Suppressor macrophage treated with lipopolysaccharide for 1 hour (primary cell): ENCODE measurements at places on chromosomes 4 and X.
A peak's percentile ranks its signal among the peaks of the same experiment; 100 is the strongest.

GRCh38 chr4:84495794-84496261 is 3.3 kb downstream of the NKX6-1 start:
- no peak for DNase-seq

GRCh38 chr4:129545599-129546278 is 449.8 kb downstream of the C4orf33 start:
- no peak for DNase-seq

DNA sequence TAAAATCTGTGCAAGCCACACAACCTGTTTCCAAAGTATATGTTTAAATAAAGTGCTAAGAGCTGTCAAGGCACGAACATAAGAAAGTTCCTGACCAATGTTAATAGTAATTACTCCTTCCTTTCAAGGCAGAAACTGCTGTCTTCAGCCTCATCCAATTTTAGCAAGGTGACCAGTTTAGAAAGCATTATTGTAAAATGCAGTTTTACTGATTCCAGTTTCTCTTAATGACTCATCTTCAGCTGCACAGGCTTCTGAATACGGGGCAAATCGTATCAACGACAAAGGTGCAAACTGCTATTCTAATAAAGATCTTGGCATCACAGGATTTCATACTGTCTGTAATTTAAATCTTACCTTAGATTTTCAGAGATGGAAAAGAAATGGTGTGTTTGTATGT is 87.5 kb downstream of the PPP3CA start:
- no peak for DNase-seq

DNA sequence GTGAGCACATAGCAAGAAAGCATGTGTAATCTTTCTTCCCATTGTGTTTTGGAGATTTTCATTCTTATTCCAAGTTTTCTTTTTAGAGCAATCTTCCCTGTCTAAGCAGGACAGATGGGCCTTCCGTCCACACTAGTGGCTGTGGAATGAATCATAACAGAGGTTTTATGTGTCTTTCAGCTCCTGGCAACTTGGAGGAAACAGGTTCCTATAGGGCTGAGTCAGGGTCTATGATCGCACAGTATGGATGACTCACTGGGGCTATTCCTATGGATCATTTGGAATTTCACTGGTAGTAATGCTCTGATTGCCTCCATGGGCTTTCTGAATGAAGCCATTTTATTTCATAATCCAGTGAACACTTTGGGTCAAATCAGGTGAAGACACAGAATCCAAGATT is 51.8 kb upstream of the CBLL2 start:
- DNase-seq: peak; percentile 0

DNA sequence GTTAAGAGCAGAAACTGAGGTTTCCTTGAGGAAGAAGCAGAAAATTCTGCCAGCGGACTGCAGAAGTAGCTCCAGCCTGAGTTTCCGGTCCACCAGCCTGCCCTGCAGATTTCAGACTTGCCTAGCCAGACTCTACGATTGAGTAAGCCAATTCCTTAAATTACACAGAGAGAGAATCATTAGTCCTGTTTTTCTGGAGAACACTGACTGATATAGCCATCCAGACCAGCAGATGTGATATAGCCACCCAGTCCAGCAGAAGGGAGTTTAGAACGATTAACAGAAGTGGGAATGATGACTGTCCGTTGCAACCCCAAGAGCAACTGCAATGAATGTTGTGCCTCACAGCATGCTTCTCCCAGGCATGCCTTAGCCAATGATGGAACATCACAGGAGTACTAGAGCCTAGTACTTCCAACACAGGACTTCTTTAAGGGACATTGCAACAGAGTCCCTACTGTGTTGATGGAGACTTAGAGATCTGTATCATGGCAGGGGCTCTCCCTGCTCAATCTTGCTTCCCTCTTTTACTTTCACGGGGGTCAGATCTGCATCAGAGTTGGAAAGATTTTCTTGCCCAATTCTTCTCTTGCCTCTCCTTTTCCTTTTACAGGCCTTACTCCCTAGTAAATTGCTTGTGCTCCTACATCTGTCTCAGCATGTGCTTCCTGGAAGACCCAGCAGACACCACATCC is 264.6 kb upstream of the CLNK start:
- DNase-seq: peak; percentile 23

DNA sequence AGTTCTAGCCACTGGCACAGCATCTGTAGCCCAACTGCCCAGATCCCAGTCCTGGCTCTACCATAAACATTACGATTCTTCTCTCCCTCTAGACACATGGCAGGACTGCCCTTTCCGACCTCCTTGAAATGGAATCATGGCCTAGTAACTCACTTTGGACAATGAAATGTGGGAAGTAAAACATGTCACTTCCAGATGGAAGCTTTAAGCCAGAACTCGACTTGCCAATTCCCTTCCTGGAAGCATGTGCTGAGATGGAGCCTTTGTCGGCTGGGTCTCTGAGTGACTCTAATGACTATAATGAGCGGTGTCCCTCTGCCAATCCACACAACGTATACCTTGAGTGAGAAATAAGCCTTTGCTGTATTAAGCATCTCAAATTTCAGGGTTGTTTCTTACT is 34.7 kb downstream of the SH3RF1 start:
- DNase-seq: no peak

- no peak for DNase-seq
These were observed 275.8 kb upstream of the IL1RAPL1 start for GRCh38 chrX:28311466-28311865.

DNA sequence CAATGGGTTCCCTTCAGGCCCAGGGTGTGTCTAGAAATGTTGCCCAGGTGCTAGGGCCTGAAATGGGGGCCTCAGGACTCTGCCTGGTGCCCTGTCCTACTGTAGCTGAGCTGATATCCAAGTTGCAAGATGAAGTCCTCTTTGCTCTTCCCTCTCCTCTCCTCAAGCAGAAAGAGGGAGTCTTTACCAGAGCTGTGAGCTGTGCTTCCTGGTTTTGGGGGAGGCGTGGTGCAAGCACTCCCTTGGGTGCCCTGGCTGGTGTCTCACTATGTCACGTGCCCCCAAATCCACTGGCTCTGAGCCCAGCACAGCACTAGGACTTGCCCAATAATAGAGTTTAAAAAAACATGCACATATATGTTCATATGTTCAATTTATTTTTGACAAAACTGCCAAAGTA is 29.3 kb upstream of the CT47A1 start:
- DNase-seq: no peak

DNA sequence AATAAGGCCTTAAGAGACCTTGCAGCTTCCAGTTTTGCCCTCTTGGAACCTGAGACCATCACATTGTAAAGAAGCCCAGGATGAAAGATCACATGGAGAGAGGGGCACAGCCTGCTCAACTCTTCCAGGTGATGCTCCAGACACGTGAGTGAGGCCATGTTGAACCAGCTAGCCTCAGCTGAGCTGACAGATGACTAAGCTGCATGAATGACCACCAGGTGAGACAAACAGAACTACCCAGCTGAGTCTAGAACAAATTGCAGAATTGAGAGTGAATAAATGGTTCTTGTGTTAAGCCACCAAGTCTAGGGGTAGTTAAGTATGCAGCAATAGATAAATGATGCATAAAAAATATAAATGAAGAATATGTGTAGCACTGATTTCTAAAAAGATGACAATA is 16.8 kb upstream of the GPR82 start:
- DNase-seq: no peak

- no peak for DNase-seq
These were observed 38.4 kb downstream of the NOP14 start for GRCh38 chr4:2924765-2925301.

DNA sequence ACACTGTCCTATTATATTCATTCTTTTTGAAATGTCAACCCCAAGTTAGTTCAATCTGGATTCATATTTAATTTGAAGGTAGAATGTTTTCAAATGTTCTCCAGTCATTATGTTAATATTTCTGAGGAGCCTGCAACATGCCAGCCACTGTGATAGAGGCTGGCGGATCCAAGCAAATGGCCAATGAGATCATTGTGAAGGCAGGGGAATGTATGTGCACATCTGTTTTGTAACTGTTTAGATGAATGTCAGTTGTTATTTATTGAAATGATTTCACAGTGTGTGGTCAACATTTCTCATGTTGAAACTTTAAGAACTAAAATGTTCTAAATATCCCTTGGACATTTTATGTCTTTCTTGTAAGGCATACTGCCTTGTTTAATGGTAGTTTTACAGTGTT is 1.6 kb downstream of the CXCL1 start:
- peak; percentile 49 for DNase-seq

DNA sequence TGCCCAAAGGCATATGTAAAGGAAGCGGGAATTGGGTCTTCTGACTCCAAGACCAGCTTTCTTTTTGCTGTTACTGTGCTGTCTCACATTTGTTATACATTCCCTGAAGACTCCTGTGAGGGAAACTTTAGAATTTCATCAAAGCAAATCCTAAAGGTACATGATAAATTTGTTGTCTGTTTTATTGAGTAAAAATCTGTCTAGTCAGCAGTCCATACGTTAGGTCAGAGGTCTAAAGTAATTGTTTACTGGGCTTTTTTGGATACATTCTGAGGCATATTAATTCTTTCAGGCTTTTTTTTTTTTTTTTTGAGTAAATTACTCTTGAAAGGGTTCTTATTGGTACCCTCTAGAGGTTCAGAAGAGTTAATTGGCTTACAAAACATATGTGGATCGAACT is 347.2 kb downstream of the RPA4 start:
- no peak for DNase-seq

- no peak for DNase-seq
These were observed 51.4 kb upstream of the BCLAF3 start for GRCh38 chrX:20042221-20042620.

DNA sequence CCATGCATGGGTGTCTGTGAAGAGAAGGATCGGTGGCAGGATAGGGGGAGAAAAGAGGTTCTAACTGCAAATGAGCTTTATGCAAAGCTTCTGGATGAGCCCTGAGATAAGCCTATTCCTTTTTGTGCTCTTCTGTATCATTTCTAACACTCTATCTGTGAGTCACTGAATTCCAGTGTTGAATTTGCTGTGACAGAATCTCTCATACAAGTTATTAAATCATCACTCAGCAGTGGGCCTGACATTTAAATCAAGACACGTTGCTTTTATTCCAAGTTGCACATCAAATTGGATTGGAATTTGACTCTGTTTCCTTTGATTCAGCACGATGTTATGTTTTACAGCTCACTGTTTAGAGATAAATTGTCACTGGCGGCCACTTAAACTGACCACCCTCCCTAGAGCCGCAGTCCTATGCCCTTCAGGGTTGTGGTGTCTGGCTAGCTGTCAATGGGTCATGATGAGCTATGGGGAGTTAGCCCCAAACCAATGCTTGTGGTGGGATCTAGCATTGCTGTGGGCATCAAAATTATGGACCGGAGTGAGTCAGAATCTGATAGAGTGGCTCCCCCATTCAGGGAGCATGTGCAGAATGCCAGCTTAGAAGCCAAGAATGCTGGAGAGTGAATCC is 42.7 kb downstream of the LHFPL1 start:
- no peak for DNase-seq

DNA sequence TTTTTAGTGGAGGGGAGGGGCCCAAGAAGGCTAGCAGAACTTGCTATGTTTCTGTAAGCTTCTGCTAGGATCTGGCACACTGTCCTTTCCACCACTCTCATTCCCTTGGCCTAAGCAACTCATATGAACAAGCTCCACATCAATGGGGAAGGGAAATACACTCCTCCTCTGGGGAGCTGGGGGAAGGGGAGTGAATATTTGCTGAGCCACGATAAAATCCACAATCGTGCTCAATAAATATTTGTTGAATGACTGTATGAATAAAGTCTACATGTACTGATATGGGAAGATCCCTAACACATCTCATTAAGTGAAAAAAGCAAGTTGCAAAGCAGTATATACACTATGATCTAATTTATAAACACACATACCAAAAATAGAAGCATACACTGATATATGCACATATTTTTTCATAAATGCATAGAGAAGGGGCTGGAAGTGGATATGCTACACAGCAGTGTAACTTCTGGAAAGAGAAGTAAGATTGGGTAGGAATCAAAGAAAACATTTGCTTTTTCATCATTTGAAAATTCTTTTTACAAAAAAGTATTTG is 95.8 kb upstream of the EFHC2 start:
- DNase-seq: no peak

DNA sequence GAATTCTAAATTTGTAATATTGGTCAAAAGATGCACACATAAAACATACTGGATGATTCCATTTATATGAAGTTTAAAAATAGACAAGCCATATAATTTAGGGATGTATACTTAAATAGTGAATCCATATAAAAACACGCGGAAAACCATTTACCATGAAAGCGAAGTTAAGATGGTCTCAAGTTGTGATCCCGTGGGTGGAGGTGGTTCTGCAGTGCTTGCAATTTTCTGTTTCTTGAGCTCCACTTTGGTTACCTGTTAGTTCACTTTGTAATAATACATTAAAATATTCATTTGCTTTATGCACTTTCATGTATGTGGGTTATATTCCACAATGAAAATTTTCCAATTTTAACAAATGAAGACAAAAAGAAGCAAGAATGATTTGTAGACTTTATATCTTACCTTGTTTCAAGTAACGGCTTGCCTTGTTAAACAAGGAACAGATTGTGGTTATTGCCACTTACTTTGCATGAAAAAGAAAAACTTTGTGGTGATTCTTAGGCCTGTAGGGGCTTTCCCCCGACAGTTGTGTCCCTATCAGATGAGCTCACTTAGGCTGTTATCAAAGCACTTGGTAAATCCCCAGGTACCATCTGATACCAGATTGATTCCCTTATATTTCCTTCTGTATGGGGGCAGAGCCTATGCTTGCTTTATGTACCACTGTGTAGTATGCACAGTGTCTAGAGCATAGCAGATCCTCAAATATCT is 12.2 kb downstream of the UCP1 start:
- DNase-seq: no peak
